ENCODE measurements at places on chromosomes 3 and 15.

GRCh38 chr3:117556646-117557407 is 847.2 kb downstream of the TUSC7 start:
- no peaks in the 10 kb centered on the region for H3K36me3 ChIP-seq
- no peaks in the 10 kb centered on the region for H3K27me3 ChIP-seq
- H3K27ac ChIP-seq = no peak overlapping the region
- H3K4me3 ChIP-seq = no peak overlapping the region

- H3K4me3 ChIP-seq = no peak overlapping the region
- H3K27ac ChIP-seq = no peak overlapping the region
- no peaks in the 10 kb centered on the region for H3K36me3 ChIP-seq
- H3K4me1 ChIP-seq = peaks cover 2% of the 10 kb centered on the region
- no peak for DNase-seq
These were observed 117.4 kb downstream of the TIGIT start for GRCh38 chr3:114411190-114411668.

GRCh38 chr15:37081983-37082382 is 18.4 kb downstream of the MEIS2 start:
- no peak for DNase-seq
- H3K27me3 ChIP-seq = no peaks in the 10 kb centered on the region
- H3K4me3 ChIP-seq = no peak overlapping the region
- H3K36me3 ChIP-seq = no peaks in the 10 kb centered on the region
- no peaks in the 10 kb centered on the region for H3K4me1 ChIP-seq
- no peak overlapping the region for H3K27ac ChIP-seq

DNA sequence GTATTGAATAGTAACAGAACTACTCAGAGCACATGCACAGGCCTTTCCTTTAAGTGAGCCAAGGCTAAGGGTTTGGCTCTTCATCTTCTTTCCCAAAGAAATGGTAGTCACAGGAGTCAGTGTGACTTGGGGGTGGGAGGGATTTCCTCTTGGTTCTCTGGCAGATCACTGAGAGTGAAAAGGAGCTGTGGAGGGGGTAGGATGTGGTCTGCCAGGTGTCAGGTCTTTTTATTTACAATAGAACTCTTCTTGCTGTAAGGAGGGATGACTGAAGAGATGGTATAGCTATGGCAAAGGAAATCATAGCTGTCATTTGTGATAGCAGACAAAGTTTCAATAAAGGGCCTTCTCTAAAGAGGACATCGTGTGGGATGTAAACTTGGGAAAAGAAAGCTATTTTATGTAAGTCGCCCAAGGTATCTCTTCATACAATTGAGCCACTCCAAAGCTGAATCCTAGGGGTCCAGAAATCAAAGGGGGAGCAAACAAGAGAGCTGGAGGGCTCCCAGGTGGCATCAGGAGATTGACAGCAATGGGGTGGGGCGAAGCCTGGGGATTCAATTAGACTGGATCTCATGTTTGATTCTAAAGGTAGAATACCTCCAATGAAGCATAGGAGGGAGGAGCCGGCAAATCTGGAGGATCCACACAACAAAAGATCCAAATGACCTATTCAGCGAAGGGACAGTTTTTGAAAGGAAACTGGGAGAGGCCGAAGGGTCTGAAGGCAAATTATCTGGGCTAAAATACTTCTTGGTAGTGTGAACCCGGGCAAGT is 20.0 kb upstream of the CHD2 start:
- H3K27ac ChIP-seq = peak overlapping the region; percentile 98
- no peaks in the 10 kb centered on the region for H3K27me3 ChIP-seq
- DNase-seq = peak; percentile 60
- peaks cover 24% of the 10 kb centered on the region for H3K36me3 ChIP-seq
- H3K4me1 ChIP-seq = peaks cover 53% of the 10 kb centered on the region

DNA sequence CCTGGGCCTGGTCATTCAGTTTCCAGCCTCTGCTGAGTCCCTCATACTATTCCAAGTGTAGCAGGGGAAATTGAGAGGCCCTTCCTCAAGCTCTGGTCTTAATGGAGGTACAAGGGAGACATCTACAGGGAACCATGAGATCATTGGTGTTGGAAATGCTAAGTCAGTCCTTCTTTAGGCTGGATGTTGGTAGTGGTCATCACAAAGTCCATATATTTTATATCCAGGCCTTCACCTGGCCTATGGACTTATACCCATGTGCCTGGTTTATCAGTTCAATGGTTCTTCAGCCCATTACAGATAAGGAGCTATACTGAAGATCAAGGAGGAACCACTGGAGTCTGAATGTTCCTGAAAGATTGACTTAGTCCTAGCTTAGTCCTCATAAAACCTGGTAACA is 135.0 kb downstream of the STAG1 start:
- H3K4me3 ChIP-seq = no peak overlapping the region
- peaks cover 15% of the 10 kb centered on the region for H3K36me3 ChIP-seq
- no peak for DNase-seq
- H3K4me1 ChIP-seq = no peaks in the 10 kb centered on the region
- no peak overlapping the region for H3K27ac ChIP-seq

GRCh38 chr3:64901522-64901885 is 213.7 kb upstream of the ADAMTS9 start:
- no peaks in the 10 kb centered on the region for H3K27me3 ChIP-seq
- no peak overlapping the region for H3K27ac ChIP-seq
- no peak for DNase-seq
- H3K4me3 ChIP-seq = no peak overlapping the region

DNA sequence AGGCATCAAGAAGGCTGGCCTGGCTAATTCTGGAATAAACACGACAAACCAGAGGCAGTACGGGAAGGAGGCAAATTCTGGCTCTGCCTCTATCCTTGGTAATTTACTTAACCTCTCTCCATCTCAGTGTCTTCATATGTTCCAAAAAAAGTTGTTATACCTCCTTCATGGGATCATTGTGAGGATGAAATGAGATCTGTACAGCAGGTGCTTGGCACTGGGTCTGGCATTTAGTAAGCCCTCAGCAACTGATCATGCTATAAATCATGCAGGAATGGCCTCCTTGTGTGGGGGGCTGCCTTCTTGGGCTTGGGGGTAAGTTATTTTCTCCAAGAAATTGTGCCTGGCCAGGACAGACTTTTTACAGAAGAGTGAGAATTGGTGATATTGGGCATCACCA is 38.3 kb upstream of the TRA2B start:
- H3K27me3 ChIP-seq = peaks cover 25% of the 10 kb centered on the region
- H3K4me1 ChIP-seq = peaks cover 12% of the 10 kb centered on the region
- no peaks in the 10 kb centered on the region for H3K36me3 ChIP-seq
- H3K4me3 ChIP-seq = no peak overlapping the region
- H3K27ac ChIP-seq = no peak overlapping the region

DNA sequence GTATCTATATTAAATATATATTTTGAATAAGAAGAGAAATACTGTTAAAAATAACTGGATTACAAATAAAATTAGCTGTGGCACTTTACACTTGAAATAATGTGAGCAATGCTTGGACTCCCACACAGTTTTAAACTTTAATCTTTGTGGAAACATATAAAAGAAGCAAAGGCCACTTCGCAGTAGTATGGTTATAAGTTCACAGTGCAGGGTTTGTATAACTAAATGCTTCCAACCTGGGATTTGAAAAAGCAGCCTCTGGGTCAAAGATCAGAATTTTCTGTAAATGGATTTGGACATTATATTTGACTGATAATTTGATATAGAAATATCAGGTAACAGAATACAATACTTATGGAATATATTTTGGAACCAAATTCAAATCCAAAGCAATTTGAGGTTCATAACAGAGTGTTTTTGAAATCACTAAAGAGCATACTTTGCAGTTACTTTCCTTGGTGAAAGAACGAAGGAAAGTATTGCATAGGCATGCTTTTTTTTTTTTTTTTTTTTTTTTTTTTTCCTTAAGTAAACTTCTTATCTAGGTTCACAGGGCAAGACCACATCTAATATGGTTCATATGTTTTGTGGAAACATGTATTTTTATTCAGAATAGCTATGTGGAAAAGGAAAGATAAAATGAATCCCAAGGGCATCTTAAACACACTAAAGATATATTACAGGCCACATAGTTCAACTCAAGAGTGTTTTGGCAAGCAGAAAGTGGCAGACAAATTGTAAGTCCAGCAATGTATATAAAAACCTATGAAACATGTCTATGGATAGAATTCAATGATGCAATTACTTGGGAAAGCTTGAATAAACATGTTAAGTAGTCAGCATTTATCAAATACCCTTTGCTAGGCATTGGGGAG is 47.1 kb upstream of the SGO1 start:
- H3K36me3 ChIP-seq = no peaks in the 10 kb centered on the region
- H3K4me3 ChIP-seq = no peak overlapping the region
- no peaks in the 10 kb centered on the region for H3K4me1 ChIP-seq
- H3K27ac ChIP-seq = no peak overlapping the region
- peaks cover 3% of the 10 kb centered on the region for H3K27me3 ChIP-seq

DNA sequence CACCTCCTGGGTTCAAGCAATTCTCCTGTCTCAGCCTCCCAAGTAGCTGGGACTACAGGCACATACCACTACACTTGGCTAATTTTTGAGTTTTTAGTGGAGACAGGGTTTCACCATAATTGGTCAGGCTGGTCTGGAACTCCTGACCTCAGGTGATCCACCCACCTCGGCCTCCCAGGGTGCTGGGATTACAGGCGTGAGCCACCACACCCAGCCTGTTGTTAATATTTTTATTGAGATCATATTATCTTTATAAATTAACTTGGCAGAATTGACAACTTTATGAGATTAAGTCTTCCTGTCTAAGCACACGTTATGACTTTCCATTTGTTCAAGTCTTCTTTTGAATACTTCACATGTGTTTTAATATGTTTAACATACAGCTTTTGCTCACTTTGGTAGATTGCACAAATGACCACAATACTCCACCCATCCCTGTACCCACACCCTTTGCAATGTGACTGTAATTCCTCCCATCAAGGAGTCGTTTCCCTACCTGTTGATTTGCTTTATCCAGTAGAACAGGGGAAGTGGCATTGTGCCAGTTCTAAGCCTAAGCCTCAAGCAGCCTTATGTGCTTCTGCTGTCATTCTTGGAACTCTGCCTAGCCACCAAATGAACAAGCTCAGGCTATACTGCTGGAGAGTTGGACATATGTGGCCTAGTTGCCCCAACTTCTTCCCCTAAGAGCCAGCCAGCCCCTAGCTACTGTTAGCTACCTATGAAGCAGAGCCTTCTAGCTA is 8.2 kb downstream of the XYLB start:
- H3K4me3 ChIP-seq = no peak overlapping the region
- H3K27me3 ChIP-seq = no peaks in the 10 kb centered on the region
- no peak overlapping the region for H3K27ac ChIP-seq
- peaks cover 6% of the 10 kb centered on the region for H3K4me1 ChIP-seq
- DNase-seq = no peak

GRCh38 chr3:144815655-144816054 is 844.0 kb downstream of the DIPK2A start:
- H3K36me3 ChIP-seq = no peaks in the 10 kb centered on the region
- DNase-seq = no peak
- H3K4me3 ChIP-seq = no peak overlapping the region

DNA sequence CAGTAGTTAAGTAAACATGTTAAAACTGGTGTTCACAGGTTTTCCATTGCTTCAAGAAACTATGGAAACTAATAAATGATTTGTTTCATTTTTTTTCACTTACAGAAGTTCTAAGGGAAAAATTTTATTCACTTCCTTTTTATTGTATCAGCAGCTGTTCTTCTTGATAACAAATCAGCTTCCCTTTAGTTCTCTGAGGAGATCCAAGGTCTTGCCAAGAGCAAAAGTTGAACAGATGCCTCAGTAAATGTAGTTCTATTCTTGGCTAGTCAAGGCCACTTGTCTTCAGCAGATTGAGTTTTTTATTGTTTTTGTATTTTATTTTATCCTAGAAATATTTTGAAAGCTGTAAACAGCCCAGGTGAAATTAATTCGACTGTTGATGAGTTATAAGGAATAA is 41.8 kb downstream of the KCNH8 start:
- no peaks in the 10 kb centered on the region for H3K27me3 ChIP-seq
- no peak overlapping the region for H3K27ac ChIP-seq
- H3K4me1 ChIP-seq = peaks cover 3% of the 10 kb centered on the region
- H3K4me3 ChIP-seq = no peak overlapping the region
- no peaks in the 10 kb centered on the region for H3K36me3 ChIP-seq
- DNase-seq = no peak

GRCh38 chr3:116020495-116020894 is 397.2 kb downstream of the GAP43 start:
- no peaks in the 10 kb centered on the region for H3K27me3 ChIP-seq
- no peak overlapping the region for H3K27ac ChIP-seq
- no peak overlapping the region for H3K4me3 ChIP-seq
- DNase-seq = no peak
- no peaks in the 10 kb centered on the region for H3K36me3 ChIP-seq

DNA sequence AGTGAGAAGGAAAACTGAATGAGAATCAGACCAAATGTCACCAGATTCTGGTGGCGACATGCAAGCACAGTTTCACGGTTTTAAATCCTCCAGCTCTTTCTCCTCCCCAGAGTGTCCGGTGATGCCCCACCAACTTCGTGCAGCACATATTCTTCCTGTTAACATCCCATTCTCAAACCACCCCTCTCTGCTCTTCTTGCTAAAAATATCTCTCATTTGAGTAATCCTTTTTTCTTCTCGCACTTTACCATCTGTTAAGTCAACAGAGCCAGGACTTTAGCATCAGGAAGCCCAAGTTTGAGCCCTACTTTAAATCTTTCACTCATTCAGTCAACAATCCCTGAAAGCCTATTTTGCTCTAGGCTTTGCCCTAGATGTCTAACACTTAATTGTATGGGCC is 68.2 kb upstream of the VGLL4 start:
- no peaks in the 10 kb centered on the region for H3K4me1 ChIP-seq
- H3K27ac ChIP-seq = no peak overlapping the region
- peaks cover 5% of the 10 kb centered on the region for H3K27me3 ChIP-seq

GRCh38 chr3:18195836-18196235 is 229.3 kb downstream of the SATB1 start:
- no peak overlapping the region for H3K27ac ChIP-seq
- H3K36me3 ChIP-seq = no peaks in the 10 kb centered on the region
- H3K4me1 ChIP-seq = no peaks in the 10 kb centered on the region
- H3K4me3 ChIP-seq = no peak overlapping the region

DNA sequence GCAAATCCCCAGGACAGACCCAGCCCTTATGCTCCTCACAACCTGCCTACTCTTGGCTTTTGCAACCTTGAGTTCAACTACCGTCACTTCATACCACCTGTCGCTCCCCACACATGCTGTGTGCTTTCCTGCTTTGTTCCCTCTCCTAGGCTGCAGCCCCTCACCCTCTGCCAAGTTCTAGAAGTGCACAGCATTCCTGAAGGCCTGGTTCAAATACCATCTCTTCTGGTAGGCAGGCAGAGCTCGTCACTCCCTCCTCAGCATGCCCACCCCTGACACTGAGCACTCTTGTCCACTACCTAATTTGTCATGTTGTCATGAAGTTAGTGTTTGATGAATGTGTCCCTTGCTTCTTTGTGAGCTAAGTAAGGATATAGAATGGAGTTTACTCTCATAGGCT is 129.6 kb downstream of the SEMA6D start:
- no peaks in the 10 kb centered on the region for H3K4me1 ChIP-seq
- no peaks in the 10 kb centered on the region for H3K27me3 ChIP-seq
- no peak for DNase-seq
- no peaks in the 10 kb centered on the region for H3K36me3 ChIP-seq

- peaks cover 53% of the 10 kb centered on the region for H3K36me3 ChIP-seq
- H3K4me1 ChIP-seq = peaks cover 27% of the 10 kb centered on the region
These were observed 154.6 kb downstream of the ADAM10 start for GRCh38 chr15:58594898-58595297.

GRCh38 chr3:33130144-33130543 is 16.3 kb downstream of the CRTAP start:
- H3K4me3 ChIP-seq = no peak overlapping the region
- peaks cover 11% of the 10 kb centered on the region for H3K4me1 ChIP-seq
- H3K27ac ChIP-seq = no peak overlapping the region
- no peaks in the 10 kb centered on the region for H3K27me3 ChIP-seq
- peaks cover 4% of the 10 kb centered on the region for H3K36me3 ChIP-seq
